ENCODE measurements at places on chromosomes 4 and X.

- no peak for DNase-seq
These were observed 55.3 kb downstream of the ANAPC10 start for GRCh38 chr4:145042601-145043285.

- DNase-seq, result peak; percentile 2
These were observed 297.8 kb upstream of the FAM241A start for GRCh38 chr4:111847296-111848008.

DNA sequence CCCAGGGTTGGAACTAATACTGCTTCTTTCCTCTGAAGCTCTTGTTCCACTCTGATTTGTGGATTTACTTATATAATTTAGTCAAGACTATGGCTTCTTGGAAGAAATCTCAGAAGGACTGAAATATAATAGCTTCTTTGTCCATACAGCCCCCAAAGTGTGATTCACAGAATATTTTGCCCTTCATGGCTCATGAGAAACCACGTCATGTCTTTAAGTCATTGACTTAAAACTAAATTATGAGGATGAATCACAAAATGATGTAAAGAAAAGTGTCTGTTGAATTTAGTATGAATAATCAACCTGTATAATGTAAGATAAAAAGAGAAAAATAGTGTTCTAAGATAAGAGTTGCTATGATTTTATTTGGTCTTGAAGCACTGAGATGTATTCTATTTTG, 43.3 kb upstream of the AGA start:
- no peak for DNase-seq

GRCh38 chrX:33204889-33205288, 6.5 kb downstream of the DMD start:
- DNase-seq, result no peak

GRCh38 chr4:6104541-6105130, 86.4 kb upstream of the C4orf50 start:
- DNase-seq, result no peak

- DNase-seq, result no peak
These were observed 4.0 kb downstream of the GRIA3 start for GRCh38 chrX:123188081-123188480.

DNA sequence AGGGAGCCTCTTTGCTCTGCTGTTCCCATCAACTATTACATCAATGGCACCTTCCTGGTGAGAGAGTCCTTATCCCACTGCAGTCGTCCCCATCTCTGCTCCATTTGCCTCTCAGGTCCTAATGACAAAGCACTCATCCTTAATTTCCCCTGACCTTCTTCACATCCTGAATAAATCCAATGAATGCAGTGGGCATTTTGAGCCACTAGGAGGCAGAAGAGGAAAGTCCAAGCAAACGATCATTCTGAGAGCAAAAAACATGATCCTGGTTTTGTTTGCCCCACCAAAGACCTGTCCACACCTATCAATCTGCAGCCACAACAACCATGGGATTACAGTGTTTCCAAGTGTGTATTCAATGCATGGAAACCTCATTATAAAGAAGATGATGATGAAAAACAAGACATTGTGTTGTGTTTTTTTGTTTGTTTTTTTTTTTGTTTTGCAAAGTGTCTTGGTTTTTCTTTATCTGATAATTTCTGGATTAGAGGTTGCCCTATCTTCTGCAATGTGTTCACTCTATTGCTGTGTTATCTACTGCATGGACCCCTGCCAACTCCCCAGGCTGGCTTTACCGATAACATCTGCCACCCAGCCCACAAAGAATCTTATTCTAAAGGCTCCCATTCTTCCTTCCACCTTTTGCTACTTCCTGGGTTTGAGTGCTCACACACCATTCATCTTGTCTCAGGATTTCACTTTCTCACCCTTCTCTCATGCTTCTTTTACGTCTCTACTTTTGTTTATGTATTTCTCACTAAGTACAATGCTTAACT, 207.2 kb downstream of the NLGN4X start:
- DNase-seq, result peak; percentile 73

DNA sequence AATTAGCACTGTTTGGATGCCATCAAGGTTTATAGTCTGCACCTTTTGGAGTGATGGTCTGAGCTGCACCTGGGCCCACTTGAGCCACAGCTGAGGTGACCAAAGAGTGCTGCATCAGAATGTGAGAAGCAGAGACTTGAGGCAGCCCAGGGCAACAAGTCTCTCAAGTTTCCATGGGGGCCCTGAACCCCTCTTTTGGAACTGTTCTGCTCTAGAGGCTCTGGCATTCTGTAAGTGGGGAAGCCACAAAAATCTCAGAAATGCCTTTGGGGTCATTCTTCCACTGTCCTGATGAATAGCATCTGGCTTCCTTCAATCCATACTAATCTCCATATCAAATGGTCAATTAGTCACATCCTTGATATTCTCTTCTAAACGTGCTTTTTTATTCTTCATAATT, 298.4 kb upstream of the MAOA start:
- DNase-seq, result no peak

DNA sequence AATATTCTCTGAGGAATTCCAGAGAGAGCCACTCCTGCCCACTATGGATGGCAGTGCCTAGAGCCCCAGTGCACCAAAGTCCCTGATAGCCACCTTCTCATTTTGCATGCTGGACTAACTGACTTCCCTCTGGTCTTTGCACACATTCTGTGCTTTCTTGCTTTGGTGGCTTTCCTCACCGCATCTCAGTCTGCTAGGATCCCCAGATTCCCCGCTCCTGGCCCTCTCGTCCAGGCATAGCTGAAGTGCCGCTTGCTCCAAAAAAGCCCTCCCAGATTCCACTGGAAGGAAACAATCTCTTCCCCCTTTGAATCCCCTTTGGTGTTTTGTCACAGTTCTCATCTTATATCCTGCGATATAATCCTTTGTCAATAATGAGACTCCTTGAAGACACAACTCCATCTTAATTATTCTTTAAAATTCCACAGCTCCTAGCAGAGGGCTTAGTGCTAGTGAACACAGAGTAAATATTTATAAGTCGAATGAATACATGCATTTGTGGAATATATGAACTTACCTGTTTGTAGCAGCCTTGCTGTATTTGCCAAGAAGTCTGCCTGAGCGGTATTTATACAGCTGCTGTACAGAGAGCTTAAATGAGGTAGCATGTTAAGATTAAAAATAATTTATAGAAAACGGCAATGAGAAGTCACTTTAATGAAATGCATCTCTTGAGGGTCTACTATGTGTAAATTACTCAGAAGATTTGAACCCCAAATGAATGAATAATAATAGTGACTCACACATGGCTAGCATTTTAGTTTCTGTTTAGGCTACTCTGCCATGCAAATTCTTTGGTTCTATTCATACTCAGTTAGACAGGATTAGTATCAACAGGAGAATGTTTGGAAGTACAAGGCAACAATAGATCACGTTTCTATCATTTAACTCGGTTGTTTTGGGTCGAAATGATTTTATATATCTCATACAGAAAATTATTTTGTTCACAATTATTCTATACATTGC, 421.9 kb upstream of the TENM3 start:
- DNase-seq, result no peak

- DNase-seq, result no peak
These were observed 52.3 kb downstream of the IL1RAPL2 start for GRCh38 chrX:104618106-104618895.

GRCh38 chr4:74364652-74365491, at the start of gene EREG:
EREG (plus strand) TSS chr4:74365145; CDS start chr4:74365309, 164 bp downstream.
- DNase-seq, result no peak

- peak; percentile 68 for DNase-seq
These were observed 2.4 kb upstream of the NBDY start for GRCh38 chrX:56726605-56727004.

DNA sequence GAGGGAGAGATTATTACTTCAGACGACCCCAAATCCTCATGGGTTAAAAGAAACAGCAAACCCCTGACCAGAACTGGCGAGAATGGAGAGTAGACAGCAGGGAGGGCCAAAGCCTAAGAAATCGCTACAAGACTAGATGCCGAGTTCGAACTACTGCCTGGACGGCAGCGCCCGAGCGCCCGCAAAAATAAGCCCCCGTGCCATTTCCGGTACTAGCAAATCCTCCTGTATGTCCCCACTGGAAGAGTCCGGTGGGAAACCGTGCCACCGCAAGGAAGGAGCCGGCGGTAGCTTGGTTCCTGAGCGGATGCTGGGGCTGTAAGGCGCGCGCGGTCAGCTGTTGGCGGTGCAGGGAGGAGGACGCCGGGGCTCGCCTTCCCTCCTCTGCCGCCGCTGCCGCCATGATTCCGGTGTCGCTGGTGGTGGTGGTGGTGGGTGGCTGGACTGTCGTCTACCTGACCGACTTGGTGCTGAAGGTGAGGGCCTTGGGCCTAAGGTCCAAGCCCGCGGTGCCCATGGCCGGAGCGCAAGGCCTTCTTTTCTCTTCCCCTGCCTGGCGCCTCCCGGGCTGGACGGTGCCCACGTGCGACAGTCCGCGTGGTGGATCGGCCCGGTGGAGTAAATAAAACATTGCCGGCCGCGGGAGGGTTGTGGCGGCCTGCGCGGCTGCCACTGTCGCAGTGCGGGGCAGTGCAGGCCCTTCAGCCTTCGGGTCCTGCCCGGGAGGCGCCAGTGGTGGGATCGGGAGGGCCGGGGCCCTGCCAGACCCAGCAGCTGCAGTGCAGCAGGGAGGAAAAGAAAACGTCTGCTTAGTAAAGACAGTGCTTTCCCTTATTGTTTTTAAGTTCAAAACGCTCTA, at the start of gene MBTPS2:
TSS of gene MBTPS2 (plus strand) at position 284 of the 859 bp plus-strand sequence. CDS start at position 402, 118 bp downstream.
- peak; percentile 84 for DNase-seq

- DNase-seq, result no peak
These were observed 535.3 kb upstream of the RPS6KA3 start for GRCh38 chrX:20802036-20802435.

GRCh38 chr4:869776-870175, 43.8 kb upstream of the CPLX1 start:
- DNase-seq, result no peak

DNA sequence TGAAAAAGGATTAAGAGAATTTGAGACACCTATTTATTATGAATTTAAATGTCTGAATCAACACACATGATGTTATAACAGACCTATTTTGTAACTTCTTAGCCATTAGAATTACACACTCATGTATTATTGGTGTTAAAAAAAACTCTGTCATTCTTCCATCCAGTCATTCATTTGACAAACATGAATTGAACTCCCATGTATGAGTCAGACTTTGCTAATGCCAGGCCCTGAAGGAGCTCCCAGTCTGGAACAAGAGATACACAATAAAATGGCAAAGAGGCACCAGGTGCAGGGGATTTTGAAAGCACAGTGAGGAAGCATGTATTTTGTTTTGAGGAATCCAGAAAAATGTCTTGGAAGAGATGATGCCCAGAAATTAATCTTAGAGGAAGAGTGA, 87.7 kb upstream of the EFHC2 start:
- DNase-seq, result no peak

- DNase-seq, result no peak
These were observed 6.1 kb downstream of the AWAT2 start for GRCh38 chrX:70043685-70044084.

DNA sequence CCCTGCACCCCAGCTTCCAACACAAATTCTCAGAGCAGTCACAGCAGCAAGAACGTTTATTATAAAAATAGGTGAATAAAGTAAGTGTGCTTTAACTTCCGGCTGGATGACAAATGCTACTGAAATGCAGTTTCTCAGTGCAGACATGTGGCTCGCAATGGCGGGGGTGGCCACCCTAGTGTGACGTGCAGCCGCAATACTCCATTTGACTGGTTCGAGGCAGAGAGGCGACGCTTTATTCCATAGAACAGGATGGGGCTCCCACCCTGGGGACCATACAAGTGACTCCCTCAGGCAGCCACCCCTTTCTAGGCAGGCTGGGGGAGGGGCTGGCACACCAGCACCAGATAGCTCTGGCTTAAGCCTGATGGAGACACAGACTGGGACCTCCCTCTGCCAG, 14.5 kb downstream of the TNIP2 start:
- no peak for DNase-seq

GRCh38 chr4:36082817-36083216, 161.5 kb downstream of the ARAP2 start:
- DNase-seq, result no peak

DNA sequence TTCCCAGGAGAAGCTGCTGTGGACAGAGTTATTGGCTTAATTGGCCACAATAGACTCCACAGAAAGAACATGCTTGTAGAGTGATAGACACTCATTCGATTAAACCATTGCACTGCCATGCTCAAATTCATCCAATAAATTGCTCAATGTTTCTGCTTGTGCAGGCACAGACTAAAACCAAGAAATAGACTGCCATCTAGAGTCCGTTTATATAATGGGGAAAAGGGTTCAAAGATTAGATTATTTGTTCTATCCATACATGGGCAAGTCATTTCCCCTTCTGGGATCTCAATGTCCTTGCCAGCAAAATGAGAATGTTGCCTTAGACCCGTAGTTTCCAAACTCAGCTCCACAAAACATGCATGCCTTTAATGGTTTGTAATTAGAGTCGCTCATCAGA, 8.7 kb downstream of the SMIM10 start:
- peak; percentile 22 for DNase-seq

Data from G401 (cell line).